M059J (cell line): ENCODE measurements at places on chromosomes 4 and X. TPM values are rescaled to one million over a fixed set of nuclear protein-coding genes. Genes with fewer than 3 reads are reported as not detected.
A peak's percentile ranks its signal among the peaks of the same experiment; 100 is the strongest.

DNA sequence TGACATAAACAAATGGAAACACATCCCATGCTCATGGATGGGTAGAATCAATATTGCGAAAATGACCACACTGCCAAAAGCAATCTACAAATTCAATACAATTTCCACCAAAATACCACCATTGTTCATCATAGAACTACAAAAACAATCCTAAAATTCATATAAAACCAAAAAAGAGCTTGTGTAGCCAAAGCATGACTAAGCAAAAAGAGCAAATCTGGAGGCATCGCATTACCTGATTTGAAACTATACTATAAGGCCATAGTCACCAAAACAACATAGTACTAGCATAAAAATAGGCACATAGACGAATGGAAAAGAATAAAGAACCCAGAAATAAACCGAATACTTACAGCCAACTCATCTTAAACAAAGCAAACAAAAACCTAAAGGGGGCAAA is 342.8 kb upstream of the AGA start:
- no peak for DNase-seq

GRCh38 chrX:70096052-70096451 is 33.8 kb downstream of the OTUD6A start:
- peak; percentile 8 for DNase-seq

GRCh38 chrX:116238567-116239255 is 68.2 kb downstream of the AGTR2 start:
- peak; percentile 10 for DNase-seq

DNA sequence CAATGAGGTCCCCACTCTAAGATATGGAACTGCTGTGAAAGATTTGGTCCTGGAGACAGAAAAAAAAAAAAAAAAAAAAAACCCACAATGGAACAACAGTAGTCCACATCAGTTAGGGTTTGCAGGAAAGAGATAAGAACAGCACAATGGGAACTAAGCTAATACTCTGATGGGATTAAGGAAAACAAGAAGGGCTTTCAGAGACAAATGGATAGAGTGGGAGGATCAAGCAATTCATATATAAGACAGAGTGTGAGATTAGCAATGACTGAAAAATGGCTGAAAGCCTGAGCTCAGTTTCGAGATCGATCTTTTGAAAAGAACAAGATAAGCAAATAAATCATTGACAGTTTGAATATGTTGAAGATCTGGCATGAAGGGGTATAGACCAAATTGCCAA is 188.4 kb upstream of the TRPC5 start:
- DNase-seq, result no peak

GRCh38 chrX:86171366-86171765 is 23.1 kb downstream of the DACH2 start:
- peak; percentile 0 for DNase-seq

- DNase-seq, result no peak
Observed at GRCh38 chr4:184396570-184397515, 77.5 kb downstream of the IRF2 start.

DNA sequence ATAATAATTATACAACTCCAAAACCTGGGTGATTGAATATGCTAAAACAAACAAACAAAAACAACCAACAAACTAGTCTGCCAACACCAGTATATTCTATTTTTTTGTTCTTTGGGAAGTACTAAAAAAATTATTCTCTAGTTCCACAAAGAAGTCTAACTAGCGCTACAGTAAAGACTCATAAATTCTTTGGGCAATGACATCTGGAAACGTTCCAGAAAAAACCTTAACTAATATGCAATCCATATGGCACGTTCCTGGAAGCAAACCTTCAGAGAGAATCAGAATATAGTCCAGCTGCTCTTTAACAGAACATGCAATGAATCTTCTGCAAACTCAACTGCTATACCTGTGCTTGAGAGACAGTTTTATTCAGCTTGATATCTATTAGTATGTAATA is 500.1 kb downstream of the TRAM1L1 start:
- no peak for DNase-seq

DNA sequence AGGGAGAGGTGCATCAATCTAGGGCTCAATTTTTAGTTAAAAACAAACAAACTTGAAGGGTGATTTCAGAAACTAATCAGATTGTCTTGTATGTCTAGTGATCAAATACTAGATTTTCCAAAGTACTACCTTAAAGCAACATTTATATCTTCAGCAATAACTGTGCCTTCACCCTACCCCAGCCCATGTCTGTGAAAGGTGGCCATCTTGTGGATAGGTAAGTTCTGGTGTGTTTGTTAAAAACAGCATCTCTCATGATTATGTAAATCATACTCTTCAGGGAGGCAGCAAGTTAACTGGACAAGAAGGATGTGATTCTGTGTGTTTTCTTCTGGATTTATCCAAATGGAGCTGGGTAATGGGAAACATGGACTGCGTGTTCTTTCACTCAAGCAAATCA is 81.4 kb upstream of the ACSL1 start:
- no peak for DNase-seq

The MAOB gene
- total RNA-seq, result 0.30 and 0.34 TPM in 2 replicates
